Astrocyte of the spinal cord (primary cell): ENCODE measurements at places on chromosomes 13 and 19.
A peak's percentile ranks its signal among the peaks of the same experiment; 100 is the strongest.

GRCh38 chr19:30310602-30311263, 61.5 kb upstream of the ZNF536 start:
- DNase-seq = no peak

GRCh38 chr19:53696951-53697350, 65.2 kb downstream of the DPRX start:
- no peak for DNase-seq

DNA sequence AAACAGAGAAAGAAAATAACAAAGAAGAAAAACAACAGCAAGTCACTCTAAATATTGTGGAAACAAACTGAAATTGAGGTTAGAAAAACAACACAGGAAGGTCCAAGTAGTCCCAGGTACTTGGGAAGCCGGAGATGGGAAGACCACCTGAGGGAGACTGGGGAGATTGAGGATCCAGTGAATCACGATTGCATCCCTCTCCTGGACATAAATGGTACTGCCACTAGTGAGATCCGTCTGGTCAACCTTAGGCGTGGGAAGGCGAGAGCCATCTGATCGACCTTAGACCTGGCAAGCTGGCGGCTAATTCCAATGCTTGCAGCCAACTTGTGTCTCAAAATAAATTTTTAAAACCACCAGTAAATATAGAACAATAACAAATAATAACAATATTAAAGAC, 81.9 kb downstream of the ZNF726 start:
- no peak for DNase-seq

- no peak for DNase-seq
Measured at GRCh38 chr19:39083599-39083982, 577 bp upstream of the ACP7 start.

DNA sequence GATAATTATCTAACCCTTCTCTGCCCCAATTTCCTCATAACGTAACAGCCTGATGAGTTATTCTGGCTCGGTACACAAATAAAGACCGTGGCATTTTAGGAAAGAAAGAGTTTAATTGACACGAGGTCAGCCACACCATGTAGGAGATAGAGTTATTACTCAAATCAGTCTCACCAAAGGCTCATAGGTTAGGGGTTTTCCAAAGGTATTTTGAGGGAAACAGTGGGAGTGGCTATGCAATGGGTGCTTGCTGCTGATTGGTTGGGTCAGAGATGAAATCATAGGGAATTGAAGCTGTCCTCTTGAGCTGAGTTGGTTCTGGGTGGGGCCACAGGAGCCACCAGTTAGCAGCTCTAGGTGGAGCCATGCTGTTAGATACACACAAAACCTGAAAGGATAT, 137.5 kb downstream of the FREM2 start:
- no peak for DNase-seq

GRCh38 chr19:41785653-41786052, 10.7 kb upstream of the CEACAM3 start:
- peak; percentile 62 for DNase-seq

GRCh38 chr19:33559996-33560395, 38.4 kb upstream of the PEPD start:
- DNase-seq = no peak

- DNase-seq = no peak
Measured at GRCh38 chr13:37138169-37138568, 32.7 kb upstream of the CSNK1A1L start.
